ENCODE measurements at places on chromosomes 2 and 18. TPM values are rescaled to one million over a fixed set of nuclear protein-coding genes. Genes with fewer than 3 reads are reported as not detected.
A peak's percentile ranks its signal among the peaks of the same experiment; 100 is the strongest.

The SNORC gene
- 1.5 TPM for total RNA-seq

The CNDP2 gene
- 215 TPM for total RNA-seq

The MGAT4A gene
- total RNA-seq: 23.1 TPM

The BCL11A gene
- total RNA-seq: not detected

The SIX3 gene
- total RNA-seq: not detected

The GREB1L gene
- not detected for total RNA-seq

The CHN1 gene
- 1.8 TPM for total RNA-seq

The KIF5C gene
- total RNA-seq: 8.6 TPM

The DYNAP gene
- total RNA-seq: not detected

DNA sequence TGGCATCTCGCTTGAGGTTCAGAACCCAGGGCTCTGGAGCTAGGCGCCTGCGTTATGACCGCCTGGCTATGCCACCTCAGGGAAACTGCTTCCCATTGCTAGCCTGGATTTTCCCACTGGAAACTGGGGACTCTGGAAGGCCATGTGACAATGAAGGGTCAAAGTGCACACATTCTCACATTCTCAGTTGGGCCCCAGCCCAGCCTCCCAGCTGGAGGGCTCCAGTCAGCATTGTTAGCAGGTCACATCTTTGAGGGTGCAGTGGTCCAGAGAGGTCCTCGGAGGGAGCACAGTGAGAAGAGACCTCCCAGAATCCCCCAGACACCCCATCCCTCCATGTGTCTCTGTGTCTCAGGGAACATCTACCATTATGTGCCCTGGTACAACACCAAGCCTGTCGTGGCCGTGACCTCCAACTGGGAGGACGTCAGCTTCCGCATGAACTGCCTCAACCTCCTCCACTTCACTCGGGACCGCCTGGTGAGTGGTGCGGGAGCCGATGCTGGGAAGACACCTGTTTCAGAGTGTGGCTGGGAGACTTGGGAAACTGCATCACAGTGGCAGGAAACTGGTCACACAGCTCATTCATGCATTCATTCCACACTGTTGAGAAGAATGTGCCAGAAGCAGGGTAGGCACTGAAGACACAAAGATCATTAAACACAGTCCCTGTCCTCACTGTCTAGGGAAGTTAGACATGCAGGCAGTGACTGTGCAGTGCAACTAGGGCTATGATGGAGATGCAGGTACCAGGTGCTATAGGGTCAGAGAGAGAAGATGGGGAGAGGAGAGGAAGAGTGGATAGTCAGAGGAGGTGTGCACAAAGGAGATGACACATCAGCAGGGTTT is 41.6 kb downstream of the FER1L5 start:
- no peak overlapping the region for H3K27ac ChIP-seq
- no peaks in the 10 kb centered on the region for H3K4me1 ChIP-seq
- H3K27me3 ChIP-seq: peaks cover 21% of the 10 kb centered on the region
- H3K4me3 ChIP-seq: no peak overlapping the region

GRCh38 chr2:47490406-47490805 is 87.5 kb downstream of the MSH2 start:
- H3K36me3 ChIP-seq: peaks cover 5% of the 10 kb centered on the region
- no peak for DNase-seq
- no peak overlapping the region for H3K4me3 ChIP-seq
- H3K4me1 ChIP-seq: peaks cover 21% of the 10 kb centered on the region
- no peaks in the 10 kb centered on the region for H3K27me3 ChIP-seq

DNA sequence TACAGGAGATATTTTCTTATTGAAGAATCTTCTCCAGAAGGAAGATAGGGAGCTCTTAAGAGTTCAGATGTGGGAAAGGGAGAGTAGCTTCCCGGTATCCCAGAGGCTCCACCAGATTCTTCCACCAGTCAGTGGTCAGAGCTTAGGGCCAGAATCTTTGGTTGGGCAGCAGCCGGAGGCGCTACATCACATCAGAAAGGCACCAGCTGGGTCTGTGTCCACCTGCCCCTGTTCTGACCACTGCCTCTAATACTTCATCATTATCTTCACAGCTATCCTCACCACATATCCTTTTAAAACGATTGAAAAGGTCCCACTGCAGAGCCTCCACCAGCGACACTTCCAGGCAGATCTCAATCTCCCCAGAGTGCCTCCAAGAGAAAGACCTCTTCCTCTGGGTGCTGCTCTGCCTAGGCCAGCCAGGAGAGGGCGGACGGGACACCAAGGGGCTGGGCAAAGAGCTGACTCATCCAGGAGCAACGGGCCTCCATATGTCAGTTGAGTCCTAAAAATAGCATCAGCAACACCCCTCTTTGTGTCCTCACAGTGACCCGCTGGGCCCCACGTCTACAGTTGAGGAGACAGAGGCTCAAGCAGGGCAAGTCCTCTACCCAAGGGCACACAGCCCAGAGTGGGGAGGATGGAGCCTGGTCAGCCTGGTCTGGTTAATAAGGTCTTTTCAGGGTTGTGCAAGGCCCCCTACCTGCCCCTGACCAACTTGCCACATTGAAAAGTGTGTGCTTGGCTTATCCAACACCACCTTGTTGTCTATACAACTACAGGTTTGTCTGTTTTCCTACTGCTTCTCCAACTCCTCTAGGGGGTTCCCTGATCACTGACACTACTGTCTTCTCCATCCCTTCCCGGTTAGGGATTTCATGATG is 81.2 kb downstream of the ADD2 start:
- no peak for DNase-seq
- H3K27ac ChIP-seq: no peak overlapping the region
- no peaks in the 10 kb centered on the region for H3K36me3 ChIP-seq
- no peak overlapping the region for H3K4me3 ChIP-seq
- H3K4me1 ChIP-seq: peaks cover 9% of the 10 kb centered on the region
- peaks cover 10% of the 10 kb centered on the region for H3K27me3 ChIP-seq

- no peak overlapping the region for H3K27ac ChIP-seq
- H3K4me3 ChIP-seq: no peak overlapping the region
- peaks cover 4% of the 10 kb centered on the region for H3K27me3 ChIP-seq
- DNase-seq: no peak
- no peaks in the 10 kb centered on the region for H3K4me1 ChIP-seq
These were observed 287.2 kb upstream of the GYPC start for GRCh38 chr2:126368758-126369157.

DNA sequence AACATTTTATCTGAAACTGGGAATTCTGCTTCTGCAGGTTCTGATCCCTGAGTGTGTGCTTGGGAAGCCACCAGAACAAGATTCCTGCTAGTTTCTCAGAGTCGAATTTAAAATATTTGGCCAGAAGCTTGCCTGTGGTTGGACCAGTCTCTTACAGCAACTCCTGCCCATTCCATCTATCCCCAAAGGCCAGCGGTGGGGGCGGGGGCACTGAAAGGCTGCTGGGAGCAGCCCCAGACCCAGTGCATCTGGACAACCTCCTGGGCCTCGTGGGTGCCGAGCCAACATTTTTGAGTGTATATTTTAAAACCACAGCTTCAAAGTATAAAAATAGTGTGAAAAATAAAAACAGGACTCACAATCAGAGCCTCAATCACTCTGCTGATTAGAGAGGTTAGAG is 38.6 kb upstream of the ZFP36L2 start:
- no peaks in the 10 kb centered on the region for H3K27me3 ChIP-seq
- no peak for DNase-seq
- no peaks in the 10 kb centered on the region for H3K36me3 ChIP-seq
- no peak overlapping the region for H3K4me3 ChIP-seq

DNA sequence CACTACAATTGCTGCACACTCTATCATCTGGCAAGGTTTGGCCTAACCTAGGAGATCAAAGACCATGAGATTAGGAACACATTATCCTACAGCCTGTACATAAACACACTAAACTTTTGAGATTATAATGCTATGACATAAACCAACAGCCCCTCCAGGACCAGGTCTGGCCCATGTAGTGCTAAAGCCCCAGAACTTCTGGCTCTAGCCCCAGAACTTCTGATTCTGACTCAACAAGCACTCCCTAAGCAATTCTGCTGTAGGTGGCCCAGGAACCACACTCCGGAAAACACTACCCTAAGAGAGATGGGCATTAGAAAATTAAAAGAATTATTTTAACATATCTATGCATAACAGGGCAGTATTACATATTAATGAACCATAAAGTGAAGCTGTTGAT is 369.5 kb upstream of the LYPD1 start:
- H3K36me3 ChIP-seq: peaks cover 10% of the 10 kb centered on the region
- no peaks in the 10 kb centered on the region for H3K27me3 ChIP-seq
- no peak overlapping the region for H3K27ac ChIP-seq
- H3K4me3 ChIP-seq: no peak overlapping the region

- H3K36me3 ChIP-seq: peaks cover 3% of the 10 kb centered on the region
- H3K4me3 ChIP-seq: no peak overlapping the region
- no peak overlapping the region for H3K27ac ChIP-seq
- no peak for DNase-seq
- H3K27me3 ChIP-seq: no peaks in the 10 kb centered on the region
- peaks cover 42% of the 10 kb centered on the region for H3K4me1 ChIP-seq
These were observed 100.9 kb downstream of the ARL4C start for GRCh38 chr2:234395891-234396420.

DNA sequence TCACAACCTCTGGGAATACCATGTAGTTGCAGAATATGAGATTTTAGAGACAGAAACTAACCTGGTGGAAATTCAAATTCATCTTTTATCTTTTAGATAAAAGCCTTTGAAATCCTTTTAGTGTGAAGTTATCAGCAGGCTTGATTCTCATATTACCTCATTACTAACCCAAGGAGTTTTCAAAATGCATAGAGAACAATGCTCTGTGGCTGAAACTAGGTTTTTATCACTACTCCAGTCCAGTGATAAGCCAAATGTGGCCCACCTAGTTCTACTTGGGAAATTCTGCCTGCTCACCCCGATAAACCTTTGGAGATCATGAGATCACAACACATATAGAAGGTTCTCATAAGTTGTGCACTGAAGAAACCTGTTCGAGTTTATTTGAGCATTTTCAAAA is 121.7 kb downstream of the MMADHC start:
- H3K27ac ChIP-seq: no peak overlapping the region
- no peaks in the 10 kb centered on the region for H3K4me1 ChIP-seq
- no peak for DNase-seq
- H3K4me3 ChIP-seq: no peak overlapping the region
- H3K27me3 ChIP-seq: peaks cover under 1% of the 10 kb centered on the region
- peaks cover 2% of the 10 kb centered on the region for H3K36me3 ChIP-seq

DNA sequence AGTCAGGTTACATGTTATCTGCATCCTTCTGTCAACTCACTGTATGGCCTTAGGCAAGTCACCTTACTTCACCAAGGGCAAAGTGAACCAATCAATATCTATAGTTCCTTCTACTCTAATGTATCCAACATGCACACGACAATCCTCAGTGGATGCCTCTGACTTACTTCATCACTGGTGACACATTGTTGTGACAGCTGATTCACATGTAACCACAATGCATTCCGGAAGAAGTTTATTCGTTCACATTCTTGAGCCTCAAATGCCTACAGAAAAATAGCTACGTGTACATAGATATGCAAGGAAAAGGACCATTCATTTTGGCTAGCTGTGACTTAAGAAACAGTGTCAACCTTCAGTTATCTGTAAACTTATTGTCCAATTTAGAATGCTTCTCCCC is 26.3 kb upstream of the EPG5 start:
- H3K36me3 ChIP-seq: peaks cover 17% of the 10 kb centered on the region
- no peak for DNase-seq
- H3K4me1 ChIP-seq: peaks cover 9% of the 10 kb centered on the region

- DNase-seq: no peak
- no peaks in the 10 kb centered on the region for H3K4me1 ChIP-seq
- H3K27ac ChIP-seq: no peak overlapping the region
- H3K36me3 ChIP-seq: no peaks in the 10 kb centered on the region
These were observed 79.1 kb upstream of the ETAA1 start for GRCh38 chr2:67318031-67318430.

GRCh38 chr2:110948027-110948674 is 172.6 kb upstream of the BCL2L11 start:
- H3K4me1 ChIP-seq: no peaks in the 10 kb centered on the region
- H3K27ac ChIP-seq: no peak overlapping the region
- no peak for DNase-seq
- H3K4me3 ChIP-seq: no peak overlapping the region

GRCh38 chr2:62304429-62305417 is 108.8 kb downstream of the B3GNT2 start:
- peak overlapping the region; percentile 95 for H3K4me3 ChIP-seq
- H3K36me3 ChIP-seq: no peaks in the 10 kb centered on the region
- peak; percentile 81 for DNase-seq
- H3K4me1 ChIP-seq: peaks cover 60% of the 10 kb centered on the region

DNA sequence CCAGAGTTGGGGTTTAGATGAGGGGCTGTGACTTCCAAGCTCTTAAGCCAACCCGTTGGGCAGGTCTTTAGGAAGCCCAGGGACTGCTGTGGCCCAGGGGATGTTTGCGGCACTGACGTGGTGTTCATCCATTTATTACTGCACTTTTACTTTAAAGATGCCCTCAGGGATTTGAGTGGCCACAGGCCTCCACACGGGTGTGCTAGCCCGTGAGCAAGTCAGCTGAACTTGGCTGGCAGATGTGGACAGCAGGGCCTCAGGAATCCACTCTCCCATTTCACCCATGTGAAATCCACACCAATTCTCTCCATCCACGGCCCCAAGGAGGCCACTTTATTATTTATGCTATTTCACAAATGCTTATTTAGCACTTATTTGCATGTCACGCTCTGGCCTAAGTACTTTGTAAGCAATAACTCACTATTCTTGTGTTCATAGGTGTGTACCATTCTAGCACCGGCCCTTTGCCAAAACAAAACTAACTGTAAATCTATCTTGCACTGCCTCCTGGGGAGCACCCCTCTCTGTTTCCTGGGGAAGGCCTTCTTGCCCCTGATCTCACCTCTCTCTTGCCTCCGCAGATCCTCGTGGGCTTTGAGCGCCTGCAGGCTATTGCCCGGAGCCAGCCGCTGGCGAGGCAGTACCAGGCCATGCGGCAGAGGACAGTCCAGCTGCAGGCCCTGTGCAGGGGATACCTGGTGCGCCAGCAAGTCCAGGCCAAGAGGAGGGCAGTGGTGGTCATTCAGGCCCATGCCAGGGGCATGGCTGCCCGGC is 39.1 kb upstream of the GPR17 start:
- H3K27ac ChIP-seq: no peak overlapping the region
- no peaks in the 10 kb centered on the region for H3K36me3 ChIP-seq
- no peaks in the 10 kb centered on the region for H3K4me1 ChIP-seq
- H3K27me3 ChIP-seq: no peaks in the 10 kb centered on the region

GRCh38 chr2:124281541-124281940 is 256.5 kb downstream of the CNTNAP5 start:
- H3K4me1 ChIP-seq: no peaks in the 10 kb centered on the region
- H3K27ac ChIP-seq: no peak overlapping the region
- DNase-seq: no peak
- no peaks in the 10 kb centered on the region for H3K36me3 ChIP-seq
- H3K27me3 ChIP-seq: no peaks in the 10 kb centered on the region
- H3K4me3 ChIP-seq: no peak overlapping the region

DNA sequence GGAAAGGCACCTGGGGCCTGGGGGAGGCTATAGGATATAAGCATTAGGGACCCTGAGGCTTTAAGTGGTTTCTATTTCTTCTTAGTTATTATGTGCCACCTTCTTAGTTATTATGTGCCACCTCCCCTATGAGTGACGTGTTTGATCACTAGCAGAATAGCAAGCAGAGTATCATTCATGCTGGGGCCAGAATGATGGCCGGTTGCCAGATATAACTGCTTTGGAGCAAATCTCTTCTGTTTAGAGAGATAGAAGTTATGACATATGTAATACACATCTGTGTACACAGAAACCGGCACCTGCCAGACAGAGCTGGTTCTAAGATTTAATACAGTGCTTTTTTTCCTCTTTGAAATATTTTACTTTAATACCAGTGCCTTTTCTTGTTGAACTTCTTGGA is 29.4 kb downstream of the LIPG start:
- no peaks in the 10 kb centered on the region for H3K4me1 ChIP-seq
- no peak overlapping the region for H3K4me3 ChIP-seq
- no peak for DNase-seq
- H3K36me3 ChIP-seq: no peaks in the 10 kb centered on the region
- H3K27ac ChIP-seq: no peak overlapping the region
